Posterior vena cava (tissue), 2 donors: ENCODE measurements at places on chromosomes 11 and 22.

DNA sequence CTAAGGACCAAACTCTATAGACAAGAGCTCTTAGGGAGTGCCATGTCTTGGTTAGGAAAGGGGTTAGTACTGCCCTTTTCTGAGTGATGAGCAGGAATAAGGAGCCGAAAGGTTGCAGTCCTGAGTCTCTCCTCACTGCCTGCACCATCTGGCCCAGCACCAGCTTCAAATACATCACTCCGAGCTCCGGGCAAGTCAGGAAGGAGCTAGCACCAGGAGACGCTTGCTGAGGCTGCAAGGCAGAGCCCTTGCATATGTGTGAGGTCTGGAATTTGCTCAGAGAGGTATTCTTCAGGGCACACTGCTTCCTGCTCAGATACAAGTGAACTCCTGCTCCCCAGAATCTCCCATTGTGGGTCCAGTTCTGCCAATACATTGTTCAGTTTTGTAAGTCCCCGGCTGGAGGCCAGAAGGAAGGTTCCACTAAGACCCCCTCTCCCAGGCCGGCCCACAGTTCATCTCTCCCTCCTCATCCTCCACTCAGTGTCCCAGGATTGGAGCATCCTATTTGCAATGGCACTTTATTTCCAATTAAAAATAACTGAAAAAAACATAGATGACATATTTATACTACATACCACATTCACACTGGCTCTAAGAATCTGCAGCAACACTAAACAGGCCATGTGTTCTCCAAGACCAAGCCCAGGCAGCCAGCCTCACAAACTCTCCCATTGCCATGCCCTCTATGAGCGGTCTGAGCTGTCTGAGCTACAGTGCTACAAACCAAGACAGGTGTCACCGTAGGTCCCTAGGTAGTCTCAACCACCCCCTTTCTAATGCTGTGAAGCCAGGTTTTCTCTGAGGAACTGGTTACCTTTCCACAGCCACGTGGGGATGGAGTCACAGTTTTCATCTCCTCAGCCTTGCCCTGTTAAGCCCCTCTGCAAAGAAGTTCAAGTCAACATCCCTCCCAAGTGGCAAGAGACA, 55.1 kb upstream of the SPATA19 start:
- peak; percentile 56 for DNase-seq

DNA sequence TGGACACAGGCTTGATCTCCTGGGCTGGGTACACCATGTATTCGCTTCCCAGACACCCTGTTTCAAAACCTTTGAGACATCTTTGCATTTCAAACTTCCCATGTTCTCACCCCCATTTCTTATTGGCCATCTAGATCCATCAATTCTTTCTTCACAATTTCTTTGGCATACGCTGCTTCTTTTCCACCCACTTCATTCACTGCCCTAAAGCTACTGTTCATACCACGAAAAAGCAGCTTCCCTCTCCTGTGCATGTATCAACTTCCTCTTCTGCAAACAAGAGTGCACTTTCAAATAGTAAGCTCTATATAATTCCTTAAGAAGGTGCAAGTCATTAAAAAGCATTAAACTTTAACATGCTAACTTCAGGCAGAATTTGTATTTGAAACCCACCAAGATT, 21.4 kb downstream of the UVRAG start:
- DNase-seq, result no peak

DNA sequence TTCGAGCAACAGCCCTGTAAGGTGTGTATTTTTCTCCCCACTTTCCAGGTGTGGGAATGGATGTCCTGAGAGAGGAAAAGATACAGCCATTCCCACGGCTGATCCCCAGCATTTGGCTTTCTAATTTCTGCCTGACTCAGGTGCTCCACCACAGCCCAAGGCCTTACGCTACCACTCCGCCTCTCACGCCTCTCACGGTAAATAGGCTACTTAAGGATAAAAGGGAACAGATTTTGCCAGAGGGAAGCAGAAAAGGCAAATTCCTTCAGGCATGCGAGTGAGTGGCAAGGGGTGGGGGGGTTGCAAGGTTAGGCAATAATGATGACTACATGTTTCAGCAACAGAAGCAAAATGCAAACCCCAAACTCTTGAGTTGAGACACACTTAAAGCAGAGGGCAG, 9.2 kb downstream of the PVALB start:
- no peak for DNase-seq

GRCh38 chr11:116736763-116737162, 36.0 kb downstream of the BUD13 start:
- DNase-seq, result no peak

GRCh38 chr11:134999590-134999989, 587.5 kb upstream of the B3GAT1 start:
- no peak for DNase-seq
